ENCODE measurements at places on chromosomes 2 and 18.

DNA sequence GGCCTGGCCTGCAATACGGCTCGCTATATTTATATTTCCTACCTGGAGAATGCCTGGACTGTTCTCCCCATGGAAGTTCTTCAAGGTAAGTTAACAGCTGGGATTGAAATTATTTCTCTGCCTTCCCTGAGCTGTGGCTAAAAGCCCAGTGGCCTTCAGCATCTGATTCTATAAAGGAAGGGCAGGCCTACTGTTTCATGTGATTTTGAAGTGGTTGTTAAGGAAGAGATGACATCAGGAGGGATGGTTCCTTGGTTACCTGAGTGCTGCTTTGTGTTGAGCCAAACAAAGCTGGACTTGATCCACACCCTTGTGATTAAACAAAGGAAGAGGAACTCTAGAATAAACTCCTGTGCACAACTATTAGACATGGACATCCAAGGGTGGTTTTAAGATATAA is 61.6 kb downstream of the MFSD6 start:
- peak; percentile 81 for DNase-seq

GRCh38 chr2:45637440-45637839 is 14.0 kb upstream of the PRKCE start:
- peak; percentile 87 for DNase-seq

- DNase-seq = no peak
These were observed 674.1 kb downstream of the SUCLG1 start for GRCh38 chr2:83784947-83785346.

DNA sequence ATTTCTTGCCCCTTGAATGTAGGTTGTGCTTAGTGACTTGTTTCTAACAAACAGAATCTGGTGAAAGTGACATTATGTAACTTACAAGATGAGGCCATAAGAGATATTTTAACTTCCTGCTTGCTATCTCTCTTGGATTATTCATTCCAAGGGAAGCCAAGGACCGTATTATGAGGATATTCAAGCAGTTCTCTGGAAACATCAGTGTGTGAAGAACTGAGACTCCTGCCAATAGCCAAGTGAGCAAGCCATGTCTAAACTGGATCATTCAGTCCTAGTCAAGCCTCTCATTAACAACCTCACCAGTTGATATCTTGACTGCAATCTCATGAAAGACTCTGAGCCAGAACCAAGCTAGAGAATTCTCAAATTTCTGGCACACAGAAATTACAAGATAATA is 765.1 kb upstream of the SLC8A1 start:
- DNase-seq = no peak

- DNase-seq = no peak
These were observed 30.6 kb downstream of the R3HDM1 start for GRCh38 chr2:135561925-135562324.

- DNase-seq = no peak
These were observed 4.7 kb downstream of the CREB1 start for GRCh38 chr2:207534417-207534816.

DNA sequence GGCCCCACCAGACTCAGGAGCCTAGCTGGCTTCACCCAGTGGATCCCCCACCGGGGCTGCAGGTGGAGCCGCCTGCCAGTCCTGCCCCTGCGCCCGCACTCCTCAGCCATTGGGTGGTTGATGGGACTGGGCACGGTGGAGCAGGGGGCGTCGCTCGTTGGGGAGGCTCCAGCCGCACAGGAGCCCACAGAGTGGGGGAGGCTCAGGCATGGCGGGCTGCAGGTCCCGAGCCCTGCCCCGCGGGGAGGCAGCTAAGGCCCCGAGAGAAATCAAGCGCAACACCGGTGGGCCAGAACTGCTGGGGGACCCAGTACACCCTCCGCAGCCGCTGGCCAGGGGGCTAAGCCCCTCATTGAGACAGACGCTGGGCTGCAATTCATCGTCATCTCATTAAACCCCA is 184.0 kb downstream of the SNTG2 start:
- DNase-seq = no peak

- peak; percentile 84 for DNase-seq
These were observed 266.9 kb upstream of the DSEL start for GRCh38 chr18:67783196-67783946.

- peak; percentile 52 for DNase-seq
These were observed 23.4 kb upstream of the CREG2 start for GRCh38 chr2:101410746-101411145.

DNA sequence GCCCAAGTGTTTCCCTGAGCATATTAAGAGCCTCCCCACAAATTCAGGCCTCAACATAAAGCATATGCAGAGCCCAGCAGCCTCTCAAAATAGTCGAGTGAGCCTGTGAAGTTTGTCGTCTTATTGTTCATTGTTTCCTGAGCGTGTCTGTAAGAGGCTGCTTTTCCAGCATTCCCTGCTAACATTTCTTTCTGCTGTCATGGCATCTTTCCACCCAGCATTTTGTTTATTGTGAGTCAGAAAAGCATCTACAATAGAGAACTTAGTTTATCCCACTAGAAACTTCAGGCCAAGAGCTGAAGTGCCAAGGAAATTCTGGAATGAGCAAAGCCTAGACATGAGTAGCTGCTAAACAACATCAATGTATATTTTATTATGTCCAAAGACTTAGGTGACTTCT is 46.3 kb upstream of the STAM2 start:
- DNase-seq = no peak

GRCh38 chr2:66555091-66555490 is 120.2 kb downstream of the MEIS1 start:
- no peak for DNase-seq

- DNase-seq = peak; percentile 2
These were observed 1441.6 kb downstream of the SUCLG1 start for GRCh38 chr2:83017366-83018090.

- peak; percentile 91 for DNase-seq
These were observed 398.2 kb upstream of the TRIB2 start for GRCh38 chr2:12318427-12319057.

GRCh38 chr2:10096641-10097040 is 16.4 kb upstream of the CYS1 start:
- DNase-seq = no peak

DNA sequence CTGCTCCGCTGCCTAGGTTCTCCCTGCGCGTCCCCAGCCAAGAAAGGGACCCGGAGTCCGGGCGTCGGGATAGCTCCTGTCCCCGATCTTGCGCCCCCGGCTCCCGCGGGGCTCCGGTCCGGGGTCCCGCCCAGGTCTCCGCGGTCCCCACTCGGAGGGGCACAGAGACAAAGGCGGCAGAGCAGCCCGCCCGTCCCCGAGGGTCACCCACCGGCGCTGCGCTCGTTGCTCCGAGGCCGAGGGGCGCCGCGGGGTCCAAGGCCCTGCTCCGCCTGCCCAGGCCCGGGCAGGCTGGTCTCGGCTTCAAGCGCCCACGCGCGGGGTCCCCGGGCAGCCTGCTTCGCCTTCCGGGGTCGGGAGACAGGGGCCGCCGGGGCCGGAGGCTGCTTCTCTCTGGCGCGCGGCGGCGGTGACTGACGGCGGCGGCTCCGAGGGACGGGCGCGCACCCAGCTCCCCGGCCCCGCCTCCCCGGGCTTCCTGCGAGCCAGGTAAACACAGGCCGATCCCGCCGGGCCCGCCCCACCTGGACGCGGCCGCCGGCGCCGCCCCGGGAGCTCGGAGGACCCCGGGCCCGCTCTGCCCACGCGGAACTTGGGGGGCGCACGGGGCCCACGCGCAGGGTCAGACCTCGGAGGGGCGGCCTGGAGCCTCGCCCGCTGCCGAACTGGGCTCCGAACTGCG is at the start of gene MBP:
Gene MBP, minus strand, starts transcription at position 415 of the 682 bp plus-strand sequence. CDS start 27,522 bp downstream, outside the sequence.
- peak; percentile 76 for DNase-seq

DNA sequence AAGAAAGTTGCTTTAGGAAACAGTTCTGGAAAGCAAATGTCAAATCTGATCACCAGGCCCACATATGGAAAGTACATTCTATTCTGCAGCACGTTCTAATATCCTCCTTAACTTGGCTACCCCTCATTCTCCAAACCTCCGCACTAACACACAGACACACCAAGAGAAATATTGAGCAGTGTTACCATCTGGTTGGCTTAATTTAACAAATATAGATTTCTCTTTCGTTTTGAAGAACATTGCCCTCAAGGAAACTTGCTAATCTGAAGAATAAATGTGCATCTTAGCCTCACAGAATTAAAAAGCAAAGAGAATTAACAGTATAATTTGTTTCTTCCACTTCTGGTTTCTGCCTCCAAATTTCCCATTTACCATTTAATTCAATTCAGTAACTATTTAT is 72.8 kb upstream of the TTC39C start:
- DNase-seq = no peak

GRCh38 chr2:33073018-33073417 is 126.3 kb downstream of the LTBP1 start:
- peak; percentile 69 for DNase-seq

DNA sequence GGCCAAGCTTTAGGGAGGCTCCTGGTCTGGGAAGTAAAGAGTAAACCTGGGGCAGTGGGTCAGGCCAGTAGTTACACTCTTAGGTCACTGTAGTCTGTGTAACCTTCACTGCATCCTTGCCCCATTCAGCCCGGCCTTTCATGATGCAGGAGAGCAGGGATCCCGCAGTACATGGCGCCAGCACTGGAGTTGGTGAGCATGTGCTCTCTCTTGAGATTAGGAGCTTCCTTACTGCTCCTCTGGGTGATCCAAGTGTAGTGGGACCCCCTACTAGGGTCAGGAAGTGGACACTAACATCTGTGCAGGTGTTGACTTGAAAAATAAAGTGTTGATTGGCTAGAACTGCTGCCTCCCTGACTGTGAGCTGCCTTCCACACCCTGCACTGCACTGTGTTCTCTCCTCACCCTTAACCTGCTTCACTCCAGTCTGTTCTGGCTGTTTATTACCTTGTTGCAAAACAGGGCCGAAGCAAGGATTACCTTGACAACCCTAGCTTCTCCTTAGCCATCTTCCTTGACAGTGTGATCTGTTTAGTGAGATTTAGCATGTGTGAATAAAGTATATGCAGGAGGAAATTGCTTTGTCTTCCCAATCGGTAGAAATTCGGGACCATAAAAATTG is 5.2 kb downstream of the RETREG2 start:
- DNase-seq = no peak

DNA sequence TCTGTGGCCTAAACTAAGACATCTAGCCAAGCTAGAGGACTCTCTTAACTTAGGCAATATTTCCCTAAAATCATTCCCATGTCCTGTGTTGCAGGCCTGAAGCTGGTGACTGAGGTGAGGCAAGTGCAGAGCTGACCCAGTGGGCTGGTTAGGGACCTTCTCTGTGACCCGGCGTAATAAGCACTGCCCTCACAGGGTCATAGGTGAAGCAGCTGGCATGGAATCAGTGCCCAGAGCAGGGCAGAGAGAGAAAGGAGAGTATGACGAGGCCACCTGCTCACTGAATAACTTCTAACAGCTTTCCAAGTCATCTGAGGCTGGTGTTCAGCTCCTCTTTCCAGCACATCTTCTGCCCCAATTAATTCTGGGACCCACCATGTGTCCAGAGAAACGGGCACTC is 197.0 kb downstream of the ANAPC1 start:
- no peak for DNase-seq

GRCh38 chr2:84640411-84640810 is 124.1 kb downstream of the DNAH6 start:
- peak; percentile 97 for DNase-seq

DNA sequence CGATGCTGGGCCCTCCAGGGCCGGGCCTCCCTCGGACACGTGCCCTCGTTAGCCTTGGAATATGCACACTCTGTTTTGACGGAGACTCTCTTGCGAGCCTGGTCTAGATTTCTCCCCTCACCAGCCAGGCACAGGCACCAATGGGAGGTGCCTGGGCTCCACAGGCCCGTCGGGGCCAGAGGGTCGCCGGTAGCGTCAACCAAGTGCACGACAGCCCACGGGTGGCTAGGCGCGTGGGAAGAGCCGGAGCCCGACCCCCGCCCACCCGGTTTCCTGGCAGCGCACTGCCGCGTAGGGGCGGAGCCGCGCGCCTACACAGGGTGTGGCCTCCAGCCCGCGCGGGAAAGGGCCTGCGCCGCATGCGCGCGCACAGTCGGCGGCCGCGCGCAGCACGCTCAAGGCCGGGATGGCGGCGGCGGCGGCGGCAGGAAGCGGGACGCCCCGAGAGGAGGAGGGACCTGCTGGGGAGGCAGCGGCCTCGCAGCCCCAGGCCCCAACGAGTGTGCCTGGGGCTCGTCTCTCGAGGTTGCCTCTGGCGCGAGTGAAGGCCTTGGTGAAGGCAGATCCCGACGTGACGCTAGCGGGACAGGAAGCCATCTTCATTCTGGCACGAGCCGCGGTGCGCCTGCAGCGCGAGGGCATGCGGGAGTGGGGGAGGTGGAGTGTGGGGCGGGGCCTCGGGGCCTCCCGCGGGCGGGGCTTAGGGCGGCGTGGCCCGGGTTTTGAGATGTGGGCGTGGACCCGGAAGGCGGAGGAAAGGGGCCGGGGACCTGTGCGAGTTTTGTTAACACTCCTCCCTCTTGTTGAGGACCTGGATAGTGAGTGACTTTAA is at the start of gene POLE4:
Gene POLE4, plus strand, starts transcription at position 370 of the 832 bp plus-strand sequence. Its CDS starts 37 bp downstream, at position 407.
- DNase-seq = peak; percentile 88

DNA sequence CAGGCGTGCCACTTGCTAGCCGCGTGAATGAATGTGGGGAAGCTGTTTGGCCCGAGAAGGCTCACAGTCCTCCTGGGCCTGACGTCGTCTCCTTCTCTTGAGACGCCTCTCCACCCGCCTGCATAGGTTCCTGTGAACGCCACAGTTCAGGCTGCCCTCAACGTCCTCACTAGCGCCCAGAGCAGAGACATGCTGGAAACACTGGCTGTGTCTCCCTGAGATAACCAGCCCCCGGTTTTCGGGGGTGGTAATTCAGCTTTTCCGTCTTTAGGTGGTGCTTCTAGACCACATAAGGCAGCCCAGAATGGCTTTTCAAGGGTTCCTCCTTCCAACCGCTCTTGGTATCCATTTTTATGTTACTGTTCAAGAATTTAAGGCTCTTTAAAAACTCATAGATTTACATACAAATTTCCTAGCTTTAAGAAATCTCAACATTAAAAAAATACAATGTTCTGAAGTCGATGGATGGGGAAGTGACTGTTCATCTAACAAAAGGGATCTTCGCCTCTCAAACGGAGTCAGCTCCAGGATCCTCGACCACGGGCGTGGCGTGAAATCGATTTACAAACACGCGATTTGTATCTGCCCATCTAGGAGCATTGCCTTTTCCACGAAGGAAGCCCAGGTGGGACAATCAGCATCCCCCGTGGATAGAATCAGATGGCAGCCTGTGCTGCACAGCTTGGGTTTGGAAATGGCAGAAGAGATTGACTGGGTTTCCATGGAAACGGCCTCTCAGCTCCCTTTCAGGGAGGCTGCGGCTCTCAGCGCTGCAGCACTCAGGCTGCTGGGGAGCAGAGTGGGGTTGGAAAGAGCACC is 110.6 kb upstream of the PXDN start:
- DNase-seq = peak; percentile 51

- DNase-seq = no peak
These were observed 185.1 kb upstream of the CCDC68 start for GRCh38 chr18:55144193-55144930.

DNA sequence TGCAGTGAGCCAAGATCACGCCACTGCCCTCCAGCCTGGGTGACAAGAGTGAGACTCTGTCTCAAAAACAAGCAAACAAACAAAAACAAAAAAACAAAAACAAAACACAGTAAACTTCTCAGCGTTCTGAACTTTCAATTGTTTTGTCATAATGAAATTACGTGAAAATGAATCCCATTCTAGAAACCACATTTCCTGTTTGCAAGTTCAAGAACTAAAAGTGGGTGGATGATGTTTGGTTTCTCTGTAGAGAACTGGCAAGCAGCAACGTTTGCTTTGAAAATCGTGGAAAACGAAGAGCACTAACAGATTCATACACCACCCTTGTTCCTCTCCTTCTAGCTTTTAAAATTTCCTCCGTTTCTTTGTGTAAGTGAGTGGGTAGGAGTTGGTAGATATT is 226.1 kb upstream of the LYPD1 start:
- DNase-seq = no peak
